BJ (cell line): ENCODE measurements at places on chromosomes 5 and 9. TPM values are rescaled to one million over a fixed set of nuclear protein-coding genes. Genes with fewer than 3 reads are reported as not detected.

RANBP3L gene
- not detected in 2 replicates for polyA plus RNA-seq

OGN gene
- 0.02 TPM in 1 of 2 replicates, not detected in the other for polyA plus RNA-seq

FKTN gene
- polyA plus RNA-seq = 8.2 and 18.6 TPM in 2 replicates

SPEF2 gene
- 4.0 and 5.8 TPM in 2 replicates for polyA plus RNA-seq

DNA sequence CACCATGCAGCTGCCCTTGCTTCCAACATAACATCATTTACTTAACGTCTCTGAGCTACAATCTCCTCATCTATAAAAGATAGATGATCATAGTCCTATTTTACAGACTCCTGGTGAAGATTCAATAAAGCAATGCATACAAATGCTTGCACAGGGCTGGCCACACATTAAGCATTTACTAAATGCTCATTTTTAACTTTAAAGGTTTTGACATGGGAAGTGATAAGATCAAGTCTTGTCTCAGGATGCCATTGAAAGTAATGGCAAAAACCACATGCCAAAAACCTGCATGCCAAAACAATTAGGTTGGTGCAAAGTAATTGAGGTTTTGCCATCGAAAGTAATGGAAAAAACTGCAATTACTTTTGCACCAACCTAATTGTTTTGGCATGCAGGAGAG is 181.2 kb upstream of the ADRA1B start:
- no peak for DNase-seq

- DNase-seq = no peak
Observed at GRCh38 chr9:106966481-106966880, 103.5 kb downstream of the ZNF462 start.

DNA sequence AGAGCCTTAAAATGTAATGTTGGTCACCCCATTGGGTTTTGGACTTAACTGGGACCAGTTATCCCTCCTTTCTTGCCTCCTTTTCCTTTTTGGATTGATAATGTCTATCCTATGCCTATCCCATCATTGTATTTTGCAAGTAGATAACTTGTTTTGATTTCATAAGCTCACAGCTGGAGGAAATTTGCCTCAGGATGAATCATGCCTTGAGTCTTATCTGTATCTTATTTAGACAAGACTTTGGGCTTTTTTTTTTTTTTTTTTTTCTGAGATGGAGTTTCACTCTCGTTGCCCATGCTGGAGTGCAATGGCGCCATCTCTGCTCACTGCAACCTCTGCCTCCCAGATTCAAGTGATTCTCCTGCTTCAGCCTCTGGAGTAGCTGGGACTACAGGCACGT is 443.3 kb downstream of the DNAH5 start:
- DNase-seq = no peak

DNA sequence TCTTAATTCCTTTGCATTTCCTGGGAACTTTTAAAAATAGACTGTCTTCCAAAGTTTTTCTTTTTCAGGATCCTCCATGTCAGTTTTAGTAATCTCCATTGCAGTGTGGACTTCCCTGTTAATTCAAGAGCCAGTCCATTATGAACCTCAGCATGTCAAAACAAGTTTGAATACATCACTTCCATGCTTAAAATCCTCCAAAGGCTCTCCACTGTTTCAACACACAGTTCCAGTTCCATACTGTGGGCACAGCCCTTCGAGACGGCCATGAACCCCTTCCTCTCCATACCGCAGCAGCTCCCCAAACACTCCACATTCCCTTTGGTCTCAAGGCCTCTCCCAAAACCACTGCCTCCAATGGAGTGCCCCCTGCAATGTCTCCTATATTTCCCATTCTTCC is 19.5 kb downstream of the LIFR start:
- DNase-seq = no peak

DNA sequence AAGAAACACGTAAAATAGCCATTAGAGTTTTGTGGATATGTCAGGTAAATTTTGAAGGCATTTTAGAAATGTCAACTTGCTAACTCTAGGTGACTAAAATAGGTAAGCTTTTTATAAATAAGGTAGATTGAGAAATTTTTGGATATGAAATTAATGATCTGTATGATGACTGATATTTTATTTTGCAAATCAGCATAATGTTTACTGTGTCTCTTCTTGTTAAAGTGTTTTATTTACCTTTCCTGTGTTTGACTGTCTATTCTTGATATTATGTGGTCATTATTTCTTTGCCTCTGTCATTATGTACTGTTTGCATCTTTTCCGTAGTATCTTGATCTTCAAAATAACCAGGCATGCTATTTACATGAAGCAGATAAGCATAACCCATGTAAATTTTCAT is 58.4 kb downstream of the ZCCHC7 start:
- DNase-seq = no peak

DNA sequence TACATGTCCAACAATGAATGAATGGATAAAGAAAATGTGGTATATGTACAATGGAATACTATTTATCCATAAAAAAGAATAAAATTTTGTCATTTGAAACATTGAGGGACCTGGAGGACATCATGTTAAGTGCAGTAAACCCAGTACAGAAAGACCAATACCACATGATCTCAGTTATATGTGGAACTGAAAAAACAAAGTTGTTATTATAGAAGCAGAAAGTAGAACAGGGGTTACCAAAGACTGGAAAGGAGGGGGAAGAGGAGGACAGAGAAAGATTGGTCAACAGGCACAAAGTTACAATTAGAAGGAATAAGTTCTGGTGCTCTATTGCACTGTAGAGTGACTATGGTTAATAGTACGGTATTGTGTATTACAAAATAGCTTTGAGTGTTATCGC is 233.8 kb downstream of the SEMA6A start:
- DNase-seq = no peak

DNA sequence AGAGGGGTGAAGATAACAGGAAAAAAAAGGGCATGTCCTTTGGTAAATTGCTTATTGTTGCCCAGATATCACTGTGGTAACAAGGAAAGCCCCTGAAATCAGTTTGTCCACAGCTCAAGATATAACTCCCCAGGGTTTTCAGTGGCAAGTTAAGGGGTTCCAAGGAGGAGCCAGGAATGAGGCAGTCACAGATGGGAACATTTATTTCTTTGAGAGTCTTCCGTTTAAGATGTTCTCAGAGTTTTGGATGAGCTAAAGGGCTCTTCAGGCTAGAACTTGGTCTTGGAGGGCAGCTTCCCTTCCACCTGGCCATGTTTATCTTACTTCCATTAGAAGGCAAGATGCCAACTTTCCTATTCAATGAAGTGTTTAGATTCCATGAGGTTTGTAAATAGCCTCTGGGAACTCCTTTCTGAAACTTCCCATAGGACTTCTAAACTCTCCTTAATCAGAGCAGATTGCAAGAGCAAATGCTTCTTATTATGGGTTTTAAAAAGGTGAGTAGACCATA is 277.6 kb upstream of the TNC start:
- DNase-seq = no peak

DNA sequence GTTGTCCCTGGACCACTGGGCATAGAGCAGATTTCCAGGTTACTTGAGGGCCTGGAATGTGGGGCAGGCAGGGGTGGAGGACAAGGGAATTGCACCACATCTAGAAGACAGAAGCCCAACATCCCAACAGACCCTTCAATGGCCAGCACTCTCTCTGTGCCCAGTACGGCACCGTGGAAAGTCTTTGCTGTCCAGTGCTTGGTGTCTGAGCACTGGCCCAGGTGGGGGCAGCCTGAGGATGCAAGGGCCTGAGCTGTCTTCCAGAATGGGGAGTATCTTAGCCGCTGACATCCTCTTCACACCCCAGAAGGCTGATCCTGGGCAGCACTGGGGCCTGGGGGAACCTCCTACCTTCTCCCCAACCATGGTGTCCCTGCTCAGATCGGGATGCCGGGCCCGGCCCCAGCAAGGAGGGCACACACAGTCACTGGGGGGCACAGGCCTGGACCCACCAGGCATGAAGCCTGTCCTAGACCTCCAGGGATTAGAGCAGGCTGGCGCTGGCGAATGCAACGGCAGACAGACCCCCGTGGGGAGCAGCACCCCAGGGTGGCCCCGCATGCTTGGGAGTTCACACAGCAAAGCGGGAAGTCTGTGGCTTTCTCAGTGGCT is 40.6 kb upstream of the OLFM1 start:
- DNase-seq = no peak
